ENCODE measurements at places on chromosomes 13 and 19.

DNA sequence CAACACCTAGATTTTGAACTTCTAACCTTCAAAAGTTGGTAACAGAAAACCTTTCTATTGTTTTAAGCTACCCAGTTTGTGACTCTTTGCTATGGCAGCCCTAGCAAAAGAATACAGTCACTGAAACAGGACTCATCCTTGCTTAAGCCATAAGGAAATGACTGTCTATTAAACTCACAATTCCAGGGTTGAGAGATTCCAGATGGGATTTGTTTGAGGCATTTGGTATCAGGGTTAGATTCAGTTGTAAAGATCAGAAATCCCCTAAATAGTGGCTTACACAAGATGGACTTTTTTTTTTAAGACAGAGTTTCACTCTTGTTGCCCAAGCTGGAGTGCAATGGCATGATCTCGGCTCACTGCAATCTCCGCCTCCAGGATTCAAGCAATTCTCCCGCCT, 41.1 kb upstream of the RGCC start:
- DNase-seq, result peak; percentile 38

DNA sequence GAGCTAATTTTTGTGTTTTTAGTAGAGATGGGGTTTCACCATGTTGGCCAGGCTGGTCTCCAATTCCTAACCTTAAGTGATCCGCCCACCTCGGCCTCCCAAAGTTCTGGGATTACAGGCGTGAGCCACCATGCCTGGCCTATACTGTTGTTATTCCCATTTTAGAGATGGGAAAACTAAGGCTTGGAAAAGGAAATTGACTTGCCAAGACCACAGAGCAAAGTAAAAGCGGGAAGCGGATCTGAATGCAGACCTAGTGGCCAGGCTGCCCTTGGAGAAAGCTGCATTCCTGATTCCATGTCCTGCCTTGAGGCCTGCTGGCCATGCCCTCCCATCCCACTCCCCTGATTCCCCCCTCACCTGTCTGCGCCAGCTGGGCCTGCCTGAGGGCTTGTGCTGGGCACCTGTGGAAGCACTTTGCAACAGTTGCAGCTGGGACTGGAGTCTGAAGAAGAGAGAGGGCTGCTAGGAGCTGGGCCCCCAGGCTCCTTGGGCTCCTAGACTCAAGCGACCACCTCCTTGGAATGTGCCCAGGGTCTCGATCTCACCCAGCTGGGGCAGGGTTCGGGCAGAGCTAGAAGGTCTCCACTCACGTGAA, 5.7 kb downstream of the PALM3 start:
- no peak for DNase-seq

- DNase-seq, result no peak
These were observed 2.9 kb downstream of the LSM7 start for GRCh38 chr19:2325281-2326046.

DNA sequence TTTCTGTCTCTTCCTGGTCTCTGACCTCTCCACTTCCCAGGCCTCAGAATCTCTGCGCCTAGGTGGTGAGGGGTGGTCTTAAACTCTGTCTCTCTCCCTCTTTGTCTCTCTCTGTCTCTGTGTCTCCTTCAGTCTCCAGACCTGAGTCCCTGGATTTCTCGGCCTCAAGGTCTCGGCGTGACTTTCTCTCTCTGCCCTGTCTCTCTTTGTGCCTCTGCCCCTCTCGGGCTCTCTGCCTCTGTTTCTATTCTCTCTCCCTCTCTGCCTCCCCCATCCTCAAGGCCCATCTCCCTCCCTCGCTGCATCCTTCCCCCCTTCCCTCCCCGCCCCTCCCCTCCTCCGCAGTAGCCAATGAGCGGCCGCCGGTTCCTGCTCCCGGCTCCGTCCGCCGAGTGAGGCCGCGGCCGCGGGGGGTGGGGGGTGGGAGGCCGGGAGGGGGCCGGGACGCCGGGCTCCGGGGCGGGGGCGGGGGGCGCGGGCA, at the start of gene CACNG7:
CACNG7 (plus strand) TSS at position 344 of the 481 bp plus-strand sequence. CDS start 3,554 bp downstream, outside the sequence.
- DNase-seq, result no peak

DNA sequence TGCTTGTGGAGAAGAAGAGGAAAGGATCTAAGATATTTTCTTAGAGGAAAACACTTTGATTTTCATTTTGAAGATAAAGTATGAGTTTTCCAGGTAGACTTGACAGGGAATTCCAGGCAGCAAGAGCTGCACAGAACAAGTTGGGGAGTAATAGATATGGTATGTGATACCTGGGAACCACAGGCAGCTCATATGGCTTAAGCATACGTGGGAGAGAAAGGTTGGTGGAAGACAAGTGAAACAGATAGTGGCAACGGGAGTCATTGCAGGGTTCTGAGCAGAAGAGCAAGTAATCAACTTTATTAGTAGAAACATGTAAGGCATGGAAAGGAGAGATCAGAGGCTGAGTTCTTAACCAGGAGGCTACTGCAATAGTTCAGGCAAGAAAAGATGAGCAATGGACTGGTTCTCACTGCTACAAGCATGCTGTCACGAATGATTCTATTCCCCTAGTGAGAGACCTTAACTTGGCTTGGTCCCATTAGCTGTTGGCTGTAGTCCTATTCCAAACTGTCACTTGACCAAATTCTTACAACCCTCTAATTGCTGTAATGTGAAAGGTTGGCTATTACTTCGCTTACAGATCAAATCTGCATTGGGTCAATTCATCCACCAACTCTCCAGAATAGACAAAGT, 217.9 kb downstream of the VWA8 start:
- DNase-seq, result no peak

DNA sequence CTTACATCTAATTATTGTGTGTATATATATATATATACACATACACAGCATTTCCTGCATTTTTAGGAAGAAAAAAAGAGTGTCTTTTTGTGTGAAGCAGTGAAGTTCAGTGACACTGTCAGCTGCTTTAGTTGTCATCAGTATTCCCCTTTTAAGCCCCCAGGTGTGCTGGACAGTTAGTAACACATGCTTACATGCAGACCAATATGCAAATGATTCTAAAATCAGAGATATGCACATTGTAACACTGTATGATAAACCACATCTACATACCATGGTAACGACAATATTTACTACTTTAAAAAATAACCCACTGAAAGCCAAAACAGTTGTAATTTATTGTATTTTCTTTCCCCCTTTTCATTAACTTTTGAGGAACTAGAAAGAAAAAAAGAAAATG, 16.8 kb downstream of the LHFPL6 start:
- no peak for DNase-seq

- DNase-seq, result no peak
These were observed 814.7 kb upstream of the ATXN8OS start for GRCh38 chr13:69292789-69293425.

DNA sequence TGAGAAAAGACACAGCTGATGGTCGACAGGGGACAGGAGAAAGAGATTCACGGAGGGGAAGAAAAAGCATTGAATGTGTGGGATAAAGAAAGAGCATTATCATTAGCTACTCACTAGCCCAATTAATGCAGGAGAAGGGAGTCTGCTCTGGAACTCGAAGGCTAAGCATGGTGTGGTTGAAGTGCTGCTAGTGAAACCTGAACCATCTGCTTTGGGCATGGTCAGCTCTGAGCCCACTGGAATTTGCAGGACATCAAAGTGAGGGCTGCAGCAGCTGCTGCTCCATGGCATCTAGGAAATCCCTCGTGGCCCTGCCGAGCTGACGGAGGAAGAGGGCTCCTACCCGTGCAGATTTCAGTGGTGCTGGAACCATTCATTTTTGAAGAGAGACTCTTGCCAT, 320.3 kb downstream of the ATP8A2 start:
- no peak for DNase-seq

GRCh38 chr19:50263176-50263575, 59.8 kb downstream of the MYH14 start:
- no peak for DNase-seq

GRCh38 chr13:99031832-99032231, 54.0 kb upstream of the DOCK9 start:
- DNase-seq, result no peak

DNA sequence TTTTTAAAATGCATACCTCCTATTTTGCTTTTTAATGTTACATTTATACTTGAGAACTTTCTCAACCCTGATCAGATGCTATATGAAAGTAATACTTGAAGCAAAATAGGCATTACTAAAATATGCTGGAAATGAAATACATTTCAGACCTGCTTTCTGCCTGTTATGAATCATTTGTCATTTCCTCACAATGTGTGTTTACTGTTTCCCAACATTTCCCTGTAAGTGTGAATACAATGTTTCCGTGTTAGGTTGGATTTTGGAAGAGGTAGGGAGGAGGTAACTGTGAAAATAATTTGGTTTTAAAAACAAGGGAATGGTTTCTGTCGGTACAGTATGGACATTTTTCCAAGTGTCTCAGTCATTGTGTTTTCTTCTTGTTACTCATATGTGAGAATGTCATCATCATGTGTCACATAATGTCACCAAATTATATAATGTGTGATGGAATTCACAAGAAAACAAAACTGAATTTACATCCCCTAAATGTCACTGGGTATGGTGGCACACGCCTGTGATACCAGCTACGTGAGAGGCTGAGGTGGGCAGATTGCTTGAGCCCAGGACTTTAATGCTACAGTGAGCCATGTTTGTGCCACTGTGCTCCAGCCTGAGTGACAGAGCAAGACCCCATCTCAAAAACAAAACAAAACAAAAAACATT, 43.0 kb downstream of the ZAR1L start:
- DNase-seq, result peak; percentile 46

DNA sequence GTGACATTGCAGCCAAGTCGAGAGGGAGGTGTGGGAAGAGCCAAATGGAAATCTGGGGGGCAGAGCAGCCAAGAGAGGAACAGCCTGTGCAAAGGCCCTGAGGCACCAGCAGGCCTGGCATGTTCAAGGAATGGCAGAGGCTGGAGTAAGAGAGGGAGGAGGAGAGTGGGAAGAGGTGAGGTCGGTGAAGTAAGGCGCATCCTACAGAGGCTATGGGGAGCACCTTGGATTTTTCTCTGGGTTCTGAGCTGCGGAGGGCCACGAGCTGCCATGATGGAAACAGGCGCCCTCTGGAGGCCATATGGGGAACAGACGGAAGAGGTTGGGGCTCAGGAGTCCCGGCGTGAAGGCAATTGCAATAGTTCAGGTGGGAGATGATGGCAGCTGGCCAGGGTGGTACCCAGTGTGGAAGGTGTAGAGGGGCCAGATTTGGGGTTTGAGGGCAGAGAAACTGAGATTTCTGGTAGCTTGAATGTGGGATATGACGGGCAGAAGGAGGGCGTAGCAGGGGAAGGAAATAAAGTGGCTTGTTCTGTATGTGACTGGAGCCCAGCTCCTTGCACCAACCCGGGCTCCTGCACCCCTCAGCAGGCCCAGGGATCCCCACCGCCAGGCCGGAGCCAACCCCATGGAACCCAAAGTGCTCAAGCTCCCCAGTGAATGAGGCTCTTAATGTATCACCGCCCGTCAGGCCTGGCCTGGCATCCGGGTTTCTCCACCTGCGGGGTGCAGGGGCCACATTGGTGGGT, 20.5 kb upstream of the STRN4 start:
- peak; percentile 38 for DNase-seq

DNA sequence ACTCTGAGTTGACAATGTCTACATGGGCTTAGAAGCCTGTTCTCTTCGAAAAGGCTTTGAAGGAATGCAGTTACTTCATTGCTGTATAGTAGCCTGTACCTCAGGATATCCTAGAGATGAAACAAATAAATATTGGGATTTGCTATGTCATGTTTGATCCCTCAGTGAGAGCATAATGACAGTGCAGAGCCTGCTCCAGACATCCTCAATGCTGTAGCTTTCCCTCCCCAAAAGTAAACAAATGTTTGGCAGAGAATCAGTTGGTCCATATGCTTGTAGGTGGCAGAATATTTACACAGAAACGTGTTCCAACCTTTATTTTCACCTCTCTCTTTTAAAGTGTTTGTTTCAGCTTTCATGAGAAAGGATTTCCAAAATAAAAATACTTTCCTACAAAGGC, 515.3 kb upstream of the SGCG start:
- no peak for DNase-seq

DNA sequence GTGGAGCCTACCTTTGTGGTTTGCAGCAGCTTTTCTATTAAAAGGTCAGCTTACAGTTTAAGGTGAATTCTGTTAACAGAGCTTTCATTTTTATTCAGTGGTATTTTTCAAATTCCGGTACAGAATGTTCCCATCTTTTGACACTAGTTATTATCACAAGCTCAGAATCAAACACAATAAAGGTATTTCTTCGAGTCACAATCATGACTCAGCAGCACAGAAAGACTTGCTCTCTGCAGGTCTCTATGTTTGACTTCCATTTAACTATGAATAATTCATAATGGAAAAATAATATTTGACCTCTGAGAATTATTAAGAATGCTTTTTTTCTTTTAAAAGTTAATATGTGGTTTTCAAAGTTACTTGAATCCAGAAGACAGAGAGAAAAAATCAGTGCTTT, 28.2 kb downstream of the DACH1 start:
- DNase-seq, result no peak

- DNase-seq, result no peak
These were observed 5.9 kb downstream of the TTYH1 start for GRCh38 chr19:54421169-54421516.

GRCh38 chr13:73945382-73945781, 188.8 kb downstream of the KLF12 start:
- DNase-seq, result peak; percentile 38

- no peak for DNase-seq
These were observed 332 bp upstream of the SUPT20H start for GRCh38 chr13:37059848-37060192.

- DNase-seq, result peak; percentile 42
These were observed 700 bp downstream of the ZNF816 start for GRCh38 chr19:52961981-52962380.

GRCh38 chr13:108322206-108322824, 52.8 kb downstream of the TNFSF13B start:
- DNase-seq, result peak; percentile 70

- DNase-seq, result no peak
These were observed 7.9 kb upstream of the ARHGAP33 start for GRCh38 chr19:35767288-35768081.

- no peak for DNase-seq
These were observed 57.3 kb downstream of the UQCRFS1 start for GRCh38 chr19:29155683-29156082.

DNA sequence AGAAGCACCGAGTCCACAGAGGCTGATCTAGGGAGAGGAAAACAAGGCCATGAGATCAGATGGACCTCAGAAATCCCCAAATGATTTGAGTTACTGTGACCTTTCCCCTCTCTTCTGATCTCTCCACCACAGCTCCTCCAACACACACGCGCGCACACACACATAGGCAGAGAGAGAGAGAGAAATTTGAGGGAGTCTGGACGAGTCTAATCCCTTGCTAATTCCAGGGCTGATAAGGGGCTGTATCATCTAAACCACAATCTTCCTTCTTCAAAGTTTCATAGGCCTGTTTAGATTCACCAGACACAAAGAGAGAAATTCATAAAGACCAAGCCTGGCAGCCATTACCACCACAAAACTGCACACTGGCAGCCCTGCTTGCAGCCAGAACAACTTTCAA, 8.6 kb downstream of the ZFP82 start:
- DNase-seq, result no peak

- no peak for DNase-seq
These were observed 7.2 kb downstream of the IGFL2 start for GRCh38 chr19:46155237-46155636.

GRCh38 chr19:19026299-19026971, 6.9 kb downstream of the SUGP2 start:
- peak; percentile 17 for DNase-seq

- no peak for DNase-seq
These were observed 13.7 kb upstream of the FCER2 start for GRCh38 chr19:7715671-7716070.

All from GM23248 (cell line).